ENCODE measurements at places on chromosomes 2 and 18.

DNA sequence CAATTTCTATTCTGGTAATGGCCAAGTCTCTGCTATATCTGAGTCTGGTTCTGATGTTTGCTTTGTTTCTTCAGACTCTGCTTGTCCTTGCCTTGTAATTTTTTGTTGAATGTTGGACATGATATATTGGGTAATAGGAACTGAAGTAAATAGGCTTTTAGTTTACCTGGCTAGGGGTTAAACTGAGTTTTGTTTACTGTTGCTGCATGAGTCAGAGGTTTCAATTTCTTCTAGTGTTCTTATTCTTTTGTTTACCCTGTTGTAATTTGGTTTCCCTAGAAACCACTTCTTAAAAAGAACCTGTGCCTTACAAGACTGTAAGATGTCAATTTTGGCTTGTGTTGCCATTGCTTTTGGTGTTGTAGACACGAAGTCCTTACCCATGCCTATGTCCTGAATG, 285.0 kb upstream of the KCNH7 start:
- DNase-seq, result no peak

DNA sequence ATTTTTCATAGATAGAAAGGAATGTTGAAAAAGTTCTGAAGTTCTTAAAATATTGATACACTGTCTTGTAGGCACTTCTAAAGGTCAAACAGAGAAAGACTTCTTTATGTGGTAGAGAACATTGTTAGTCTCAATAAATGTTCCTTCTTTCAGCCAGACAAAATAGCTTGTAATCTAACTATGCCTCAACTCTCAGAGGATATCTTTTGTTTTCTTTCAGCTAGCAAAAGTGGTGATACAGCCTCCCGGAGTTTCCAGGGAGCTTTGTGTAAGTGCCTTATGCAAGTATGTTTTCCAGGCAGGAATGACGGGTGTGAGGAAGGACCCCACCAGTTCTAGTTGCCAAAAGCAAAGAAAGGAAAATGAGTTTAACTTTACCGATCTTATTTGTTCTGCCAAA, 452.1 kb upstream of the ST6GAL2 start:
- no peak for DNase-seq

DNA sequence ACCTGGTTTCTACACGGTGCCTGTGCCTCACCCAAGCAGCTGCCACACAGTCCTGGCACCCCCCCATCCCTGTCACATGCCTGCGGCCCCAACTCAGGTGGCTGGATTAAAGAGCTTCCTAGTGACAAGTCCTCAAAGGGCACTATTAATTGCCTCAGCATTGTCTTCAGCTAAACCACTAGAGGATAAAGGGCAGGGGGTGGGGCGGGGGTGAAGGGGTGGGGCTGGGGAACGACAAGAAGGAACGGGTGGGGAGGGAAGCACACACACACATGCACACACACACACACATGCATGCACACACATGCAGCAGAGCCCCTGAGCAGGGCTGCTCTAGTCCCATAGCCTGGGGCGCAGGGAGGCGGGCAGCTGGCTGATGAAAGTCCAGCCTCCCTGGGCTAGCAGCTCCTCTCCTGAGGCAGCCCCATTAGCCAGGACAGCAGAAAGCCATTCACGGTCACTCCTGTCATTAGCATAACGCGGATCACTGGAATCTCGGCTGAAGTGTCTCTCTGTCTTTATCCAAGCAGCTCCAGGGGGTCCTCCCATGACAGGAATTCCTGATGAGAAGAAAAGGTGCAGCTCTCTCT, 7.4 kb upstream of the TEX261 start:
- no peak for DNase-seq

DNA sequence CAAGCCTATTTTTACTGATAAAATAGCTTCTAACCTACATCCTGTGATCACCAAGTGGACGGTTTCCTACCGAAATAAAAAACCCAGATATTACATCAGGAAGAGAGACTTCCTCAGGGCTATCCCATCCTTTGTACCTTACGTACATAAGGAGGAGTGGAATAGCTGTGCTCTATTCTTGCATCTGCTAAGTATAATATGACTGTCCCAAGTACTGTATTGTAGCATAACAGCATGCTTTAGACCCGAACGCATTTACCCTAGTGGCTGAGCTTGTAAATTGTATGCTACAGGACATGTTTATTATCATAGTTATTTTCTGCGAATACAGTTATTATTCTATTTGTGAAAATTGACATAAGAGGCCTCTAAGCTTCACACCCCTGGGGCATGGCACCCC, 302.4 kb downstream of the CLIP4 start:
- no peak for DNase-seq

- no peak for DNase-seq
Observed at GRCh38 chr2:73092146-73092783, 20.5 kb downstream of the RAB11FIP5 start.

- DNase-seq, result no peak
Observed at GRCh38 chr2:149994057-149994728, 406.6 kb upstream of the MMADHC start.

- DNase-seq, result no peak
Observed at GRCh38 chr2:224922142-224922727, 120.0 kb downstream of the DOCK10 start.

DNA sequence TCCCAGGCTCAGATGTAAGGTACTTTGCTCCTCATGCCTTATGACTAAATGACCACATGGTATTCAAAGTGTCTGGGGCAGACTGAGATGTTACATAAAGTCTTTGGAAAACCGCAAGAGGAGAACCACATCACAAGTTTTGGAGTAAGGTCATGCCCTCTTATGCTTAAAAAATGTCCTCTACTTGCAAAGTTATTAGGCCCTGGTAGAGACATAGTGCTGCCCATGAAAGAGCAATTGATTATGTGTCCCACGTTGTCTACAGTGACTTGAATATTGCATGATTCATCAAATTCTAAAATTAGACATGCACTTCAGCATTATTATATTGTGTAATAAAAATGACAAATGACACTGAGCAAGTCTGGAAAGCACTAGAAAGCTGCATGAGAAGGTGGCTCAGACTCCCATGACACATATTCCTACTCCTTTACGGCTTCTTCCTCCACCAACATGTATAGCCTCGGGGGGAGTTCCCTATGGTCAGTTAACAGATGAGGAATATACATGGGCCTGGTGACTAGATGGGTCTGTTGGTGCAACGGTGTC, 602.6 kb upstream of the VRK2 start:
- no peak for DNase-seq

- no peak for DNase-seq
Observed at GRCh38 chr18:56469582-56469981, 168.8 kb downstream of the TXNL1 start.

- no peak for DNase-seq
Observed at GRCh38 chr18:79706658-79707057, 27.1 kb downstream of the CTDP1 start.

- DNase-seq, result peak; percentile 87
Observed at GRCh38 chr2:62450716-62451191, 55.2 kb downstream of the TMEM17 start.

GRCh38 chr2:235855011-235855410, 313.2 kb downstream of the GBX2 start:
- no peak for DNase-seq

GRCh38 chr2:234905547-234906265, 46.1 kb upstream of the SH3BP4 start:
- DNase-seq, result no peak

DNA sequence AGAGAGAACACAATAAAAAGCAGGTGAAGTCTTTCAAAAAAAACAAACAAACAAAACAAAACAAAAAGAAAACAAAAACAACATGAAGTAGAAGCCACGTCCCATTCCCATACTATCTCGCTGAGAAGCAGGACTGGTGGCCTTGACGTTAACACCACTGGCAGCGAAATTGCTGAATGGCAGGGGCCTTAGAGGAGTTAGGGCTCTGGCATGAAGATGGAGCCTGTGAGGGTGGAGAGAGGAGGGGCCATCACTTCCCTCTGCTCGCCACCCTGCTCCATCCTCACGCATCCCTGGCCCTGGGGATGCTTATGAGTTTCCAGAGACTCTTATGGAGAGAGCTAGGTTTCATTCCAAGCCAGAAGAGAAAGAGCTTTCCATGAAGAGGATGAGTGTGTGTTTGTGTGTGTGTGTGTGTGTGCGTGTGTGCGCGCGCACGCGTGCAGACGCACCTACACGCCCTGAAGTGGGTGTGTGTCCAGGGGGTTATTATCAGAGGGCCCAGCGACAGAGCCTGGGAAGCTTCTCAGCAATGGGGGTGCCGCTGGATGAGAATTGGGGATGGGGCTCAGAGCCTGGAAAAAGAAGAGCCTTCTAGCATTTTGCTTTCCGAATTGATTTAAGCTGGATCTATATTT, 20.4 kb upstream of the IMPA2 start:
- no peak for DNase-seq

- no peak for DNase-seq
Observed at GRCh38 chr18:38368246-38368645, 802.6 kb upstream of the CELF4 start.

- DNase-seq, result no peak
Observed at GRCh38 chr2:171089489-171089888, 71.2 kb downstream of the TLK1 start.

DNA sequence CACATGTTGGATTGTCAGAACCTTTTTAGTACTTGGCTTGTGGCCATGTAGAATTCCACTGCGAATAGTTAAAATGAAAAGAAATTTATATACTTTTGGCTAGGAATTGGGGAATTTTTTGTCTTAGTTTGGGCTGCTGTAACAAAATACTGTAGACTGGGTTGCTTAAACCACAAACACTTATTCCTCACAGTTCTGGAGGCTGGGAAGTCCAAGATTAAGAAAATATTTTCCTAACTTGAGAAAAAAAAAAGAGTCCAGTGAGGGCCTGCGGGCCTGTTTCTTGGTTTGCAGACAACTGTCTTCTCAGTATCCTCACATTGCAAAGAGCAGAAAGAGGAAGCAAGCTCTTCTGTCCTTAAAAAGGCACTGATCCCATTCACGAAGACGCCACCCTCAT, 81.9 kb downstream of the CD226 start:
- no peak for DNase-seq

- DNase-seq, result no peak
Observed at GRCh38 chr18:60684843-60685513, 312.4 kb upstream of the MC4R start.

DNA sequence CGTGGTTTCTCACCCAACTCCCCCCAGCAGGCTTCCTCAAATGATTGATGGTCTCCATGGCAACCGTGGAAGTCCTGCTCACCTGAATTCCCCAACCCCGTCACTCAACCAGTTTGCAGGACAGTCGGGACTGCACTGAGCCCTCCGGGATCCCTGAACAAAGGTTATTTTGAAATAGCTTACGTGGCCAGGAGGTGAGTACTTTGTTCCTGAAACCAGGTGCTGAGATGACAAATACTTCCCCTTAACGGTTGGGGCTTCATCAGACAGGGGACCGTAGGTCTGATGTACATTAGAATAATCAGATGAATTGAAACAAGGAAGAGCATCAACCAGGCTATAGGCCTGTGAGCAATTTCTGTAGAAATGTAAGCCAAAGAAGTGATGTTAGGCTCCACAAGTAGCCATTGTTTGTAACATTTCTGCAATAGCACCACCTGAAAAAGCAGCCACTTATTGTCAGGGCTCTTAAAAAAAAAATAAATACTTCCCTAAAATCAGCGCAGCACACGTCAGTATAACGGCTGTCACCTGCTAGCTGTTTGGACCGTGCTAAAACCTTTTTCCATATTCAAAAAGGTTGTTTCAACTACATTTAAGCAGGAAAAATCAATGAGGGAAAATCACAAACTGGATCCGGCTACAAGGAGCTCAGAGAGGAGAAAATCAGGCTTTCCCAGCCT, 206.4 kb upstream of the ID2 start:
- DNase-seq, result no peak

DNA sequence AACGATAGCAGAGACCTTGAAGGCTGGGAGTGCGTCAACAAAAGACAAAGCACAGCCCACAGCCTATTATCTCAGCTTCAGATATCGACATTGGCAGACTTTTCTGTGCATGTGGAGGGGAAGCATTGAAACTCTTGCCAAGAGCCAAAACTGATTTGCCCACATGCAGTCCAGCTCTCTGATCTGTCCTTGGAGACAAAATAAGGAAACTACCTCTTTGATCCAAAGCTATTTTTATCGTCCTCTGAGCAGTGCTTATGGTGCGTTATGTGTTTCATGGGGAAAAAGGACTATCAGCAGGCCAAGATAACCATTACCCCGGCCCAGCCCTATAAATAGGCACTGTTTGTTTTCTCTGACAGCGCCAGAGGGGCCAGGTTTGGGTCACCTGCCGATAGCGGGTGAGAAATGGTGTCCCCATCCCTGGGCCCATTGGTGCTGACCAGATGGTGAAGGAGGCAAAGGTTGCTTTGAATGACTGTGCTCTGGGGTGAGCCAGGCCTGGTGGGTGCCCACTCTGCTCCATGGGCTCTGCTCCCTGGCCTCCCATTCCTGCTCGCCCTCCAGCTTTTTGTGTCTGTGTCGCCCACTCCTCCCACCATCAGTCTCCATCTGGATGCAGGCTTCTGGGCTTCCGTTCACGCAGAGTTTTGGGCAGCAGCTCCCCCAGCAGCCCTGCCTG, 176.1 kb upstream of the HS6ST1 start:
- no peak for DNase-seq

GRCh38 chr2:99072551-99072950, 69.0 kb upstream of the C2orf15 start:
- no peak for DNase-seq

DNA sequence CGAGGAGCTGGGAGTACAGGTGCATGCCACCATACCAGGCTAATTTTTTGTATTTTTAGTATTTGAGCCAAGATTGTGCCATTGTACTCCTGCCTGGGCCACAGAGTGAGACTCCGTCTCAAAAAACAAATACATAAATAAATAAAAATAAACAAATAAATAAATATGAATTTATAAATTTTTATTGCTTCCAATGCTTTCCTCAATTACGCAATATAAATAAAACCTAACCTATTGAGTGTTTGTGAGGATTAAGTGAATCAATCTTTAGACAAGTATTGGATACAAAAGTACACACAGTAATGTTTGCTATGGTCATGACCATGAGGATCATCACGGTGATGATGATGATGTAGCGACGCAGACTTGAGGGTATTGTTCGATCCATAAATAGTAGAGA, 257.4 kb downstream of the ASXL3 start:
- no peak for DNase-seq

DNA sequence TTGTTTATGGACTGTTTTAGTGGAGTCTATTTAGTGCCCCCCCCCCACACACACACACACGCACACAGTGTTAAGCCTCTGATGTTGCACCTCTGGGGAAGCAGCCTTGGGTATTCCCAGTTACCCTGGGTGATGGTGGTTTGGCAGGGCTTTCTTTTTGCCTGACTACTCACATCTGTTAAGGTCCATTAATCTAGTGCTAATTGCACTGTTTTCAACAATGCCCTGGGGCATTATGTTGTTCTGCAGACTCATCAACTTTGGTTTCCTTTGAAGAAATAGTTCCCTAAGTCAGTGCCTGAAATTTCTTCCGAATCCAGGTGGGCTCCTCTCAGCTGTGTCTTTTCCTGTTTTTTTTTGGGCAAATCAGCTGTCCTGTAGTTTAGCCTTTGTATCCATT, 34.7 kb downstream of the SPOPL start:
- DNase-seq, result no peak

- peak; percentile 80 for DNase-seq
Observed at GRCh38 chr2:70141212-70141901, 49.5 kb downstream of the C2orf42 start.

- DNase-seq, result no peak
Observed at GRCh38 chr2:221267773-221268425, 304.2 kb downstream of the EPHA4 start.

- peak; percentile 75 for DNase-seq
Observed at GRCh38 chr2:130241041-130241707, 42.9 kb upstream of the TUBA3E start.

GRCh38 chr2:176419591-176420071, 150.4 kb downstream of the MTX2 start:
- no peak for DNase-seq

Measured in Peyer's patch (tissue), 4 donors.